ENCODE measurements at places on chromosomes 6 and 20.

DNA sequence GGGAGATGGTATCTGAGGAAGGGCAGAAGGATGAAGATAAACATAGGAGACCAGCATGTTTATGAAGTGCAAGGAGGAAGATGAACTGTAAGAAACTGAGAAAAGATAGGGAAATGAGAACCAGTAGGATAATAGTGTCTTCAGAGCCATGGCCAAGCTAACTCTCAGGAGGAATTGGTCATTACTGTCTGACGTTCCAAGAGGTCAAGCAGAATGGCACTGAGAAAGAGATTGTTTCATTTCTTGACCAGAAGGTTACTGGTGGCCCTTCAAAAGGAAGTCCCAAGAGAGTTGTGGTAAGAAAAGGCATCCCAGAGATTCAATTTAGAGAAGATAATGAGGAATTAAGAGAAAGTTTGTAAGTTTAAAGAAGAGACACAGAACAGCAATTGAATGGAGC is 47.5 kb downstream of the EYA4 start:
- no peak for DNase-seq

DNA sequence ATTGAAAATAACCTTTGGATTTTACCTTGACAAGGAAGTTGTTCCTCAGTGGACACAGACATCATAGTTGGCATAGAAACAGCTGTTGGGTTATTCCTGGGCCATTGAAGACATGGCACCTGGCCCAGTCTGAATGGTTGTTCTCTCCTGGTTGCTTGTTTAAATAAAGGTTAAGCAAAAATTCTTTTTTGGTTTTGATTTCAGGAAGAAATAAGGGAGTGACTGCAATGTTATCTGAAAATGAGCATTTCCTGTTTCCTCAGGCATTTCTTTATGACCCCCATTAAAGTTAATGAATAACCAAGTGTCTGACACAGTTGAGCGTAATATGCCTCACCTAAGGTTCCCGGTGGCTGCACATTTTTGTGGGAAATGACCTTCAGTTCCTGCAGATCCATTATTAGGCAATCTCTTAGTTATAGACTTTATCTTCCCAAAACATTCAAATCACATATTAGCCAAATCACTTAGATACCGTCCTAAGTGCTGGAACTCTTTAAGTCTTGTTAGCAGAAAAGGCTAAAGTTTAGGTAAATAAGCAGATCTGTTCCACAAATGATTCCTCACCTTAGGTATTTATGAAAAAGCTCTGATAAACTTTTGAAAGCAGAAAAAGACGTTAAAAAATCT is 648.7 kb upstream of the FLRT3 start:
- no peak for DNase-seq

- peak; percentile 37 for DNase-seq
Measured at GRCh38 chr20:31833130-31833930, 12.1 kb downstream of the FOXS1 start.

GRCh38 chr6:56055081-56055704 is 179.8 kb upstream of the BMP5 start:
- DNase-seq = no peak

GRCh38 chr6:106247293-106247692 is 78.3 kb downstream of the ATG5 start:
- no peak for DNase-seq

DNA sequence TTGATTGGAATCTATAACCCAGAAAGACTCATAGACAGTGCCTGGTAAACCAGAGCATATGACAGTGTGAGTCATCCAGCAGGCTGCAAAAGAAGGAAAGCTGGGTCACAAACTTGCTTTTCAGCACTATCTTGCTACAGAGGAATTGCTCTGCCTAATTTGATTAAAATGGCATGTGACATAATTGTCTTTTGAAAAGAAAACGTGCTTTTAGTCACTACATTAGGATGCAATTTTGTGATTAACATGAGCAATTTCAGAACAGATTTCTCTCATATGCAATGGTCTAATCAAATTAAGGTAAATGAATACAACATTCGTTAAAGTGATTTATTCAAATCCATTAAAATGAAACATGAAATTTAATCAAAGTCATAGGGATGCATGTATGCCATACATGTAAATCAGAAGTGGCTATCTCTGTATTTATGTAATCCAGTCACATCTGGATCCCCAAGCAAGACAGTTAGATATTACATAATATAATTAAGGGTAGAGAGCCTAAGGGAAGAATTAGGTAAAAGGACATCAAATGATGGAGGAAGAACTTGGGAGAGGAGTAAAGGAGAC is 400.0 kb upstream of the HTR1E start:
- DNase-seq = no peak

- DNase-seq = no peak
Measured at GRCh38 chr20:44400970-44401769, 45.7 kb downstream of the HNF4A start.

GRCh38 chr6:37033819-37034795 is 28.7 kb downstream of the FGD2 start:
- no peak for DNase-seq

- no peak for DNase-seq
Measured at GRCh38 chr6:154239392-154239791, 117.2 kb downstream of the IPCEF1 start.

DNA sequence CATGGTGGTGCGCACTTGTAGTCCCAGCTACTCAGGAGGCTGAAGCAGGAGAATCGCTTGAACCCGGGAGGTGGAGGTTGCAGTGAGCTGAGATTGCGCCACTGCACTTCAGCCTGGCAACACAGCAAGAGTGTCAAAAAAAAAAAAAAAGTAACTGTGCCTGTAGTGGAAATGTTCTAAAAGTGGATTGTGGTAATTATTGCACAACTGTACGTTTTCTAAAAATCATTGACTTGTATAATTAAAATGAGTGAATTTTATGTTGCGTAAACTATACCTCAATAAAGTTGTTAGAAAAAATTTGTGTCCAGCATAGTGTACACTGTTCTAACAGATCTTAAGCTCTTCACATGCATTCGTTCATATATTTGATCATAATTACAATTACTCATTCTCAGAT is 5.5 kb downstream of the SEC23B start:
- DNase-seq = no peak

- DNase-seq = no peak
Measured at GRCh38 chr6:170510631-170511030, 42.5 kb downstream of the PSMB1 start.

DNA sequence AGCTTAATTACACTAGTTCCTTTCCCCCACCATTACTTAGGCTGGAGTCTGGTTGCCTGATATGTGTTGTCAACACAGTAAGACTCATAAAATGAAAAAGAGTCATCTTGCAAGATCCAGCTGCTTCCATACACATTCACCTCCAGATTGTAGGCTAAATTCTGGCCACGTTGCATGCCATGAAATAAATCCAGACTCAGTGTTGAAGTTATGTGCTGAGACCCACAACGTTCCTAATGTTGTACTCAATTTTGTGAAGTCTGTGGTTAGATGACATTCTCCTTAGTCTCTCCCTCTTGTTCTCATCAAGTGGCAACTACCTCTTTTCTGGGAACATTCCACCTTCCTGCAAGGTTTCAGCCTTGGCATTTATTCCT is 212.3 kb downstream of the LMBRD1 start:
- no peak for DNase-seq

Measured in stimulated activated CD8-positive, alpha-beta memory T cell treated with anti-CD3 and anti-CD28 coated beads, Interleukin-15, amount 100 ng/mL, for 48 hours (primary cell).